ENCODE measurements at places on chromosomes 16 and 17.

DNA sequence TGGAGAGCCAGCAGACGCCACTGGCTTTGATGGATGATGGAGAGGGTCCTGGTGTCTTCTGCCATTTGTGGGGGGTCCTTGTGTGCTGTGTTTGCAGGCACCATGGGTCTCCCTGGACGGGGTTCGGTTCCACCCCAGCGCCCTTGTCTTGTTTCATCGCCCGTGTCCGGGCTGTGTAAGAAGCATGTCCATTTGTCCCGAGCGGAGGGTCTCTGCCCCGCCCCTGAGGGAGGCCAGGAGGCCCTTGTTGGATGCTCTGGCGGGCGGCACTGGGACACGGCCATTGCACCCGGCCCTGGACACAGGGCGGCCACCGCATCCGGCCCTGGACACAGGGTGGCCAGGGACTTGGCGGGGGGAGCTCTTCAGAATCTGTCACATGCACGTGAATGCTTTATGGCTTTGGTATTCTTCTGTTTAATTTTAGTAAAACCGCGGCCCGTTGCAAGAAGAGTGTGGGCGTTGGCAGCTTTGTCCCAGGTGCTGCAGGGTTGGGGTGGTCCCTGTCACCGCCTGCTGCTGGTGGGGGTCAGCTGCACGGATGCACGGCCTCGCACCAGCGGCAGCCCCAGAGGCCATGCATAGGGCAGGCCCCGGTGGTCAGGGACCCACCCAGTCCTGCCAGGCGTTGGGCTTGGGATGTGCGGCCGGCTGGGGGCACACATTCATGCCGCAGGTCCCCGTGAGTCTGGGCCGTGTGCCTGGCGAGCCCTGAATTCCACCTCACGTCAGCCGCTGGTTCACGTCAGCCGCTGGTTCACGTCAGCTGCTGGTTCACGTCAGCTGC, 21.0 kb upstream of the ZNF750 start:
- no peak for DNase-seq

DNA sequence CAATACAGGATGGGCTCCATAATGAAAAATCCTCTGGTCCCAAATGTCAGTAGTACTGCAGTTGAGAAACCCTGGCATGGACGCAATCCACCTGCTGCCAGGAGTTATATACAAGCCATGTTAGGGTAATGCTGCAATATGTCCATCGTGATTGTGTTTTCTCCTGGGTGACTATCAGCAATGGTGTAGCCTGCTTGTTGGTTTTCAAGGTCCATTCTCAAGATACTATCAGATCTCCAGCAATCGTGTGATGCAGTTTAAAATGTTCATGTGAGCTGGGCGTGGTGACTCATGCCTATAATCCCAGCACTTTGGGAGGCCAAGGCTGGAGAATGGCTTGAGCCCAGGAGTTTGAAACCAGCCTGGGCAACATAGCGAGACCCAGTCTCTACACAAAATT, 24.0 kb downstream of the ABCC1 start:
- no peak for DNase-seq

- DNase-seq: no peak
These were observed 29.5 kb downstream of the NPLOC4 start for GRCh38 chr17:81607431-81607830.

- DNase-seq: no peak
These were observed 32.1 kb downstream of the ZFHX3 start for GRCh38 chr16:73015612-73016487.

GRCh38 chr16:48583075-48584065, 26.6 kb downstream of the N4BP1 start:
- DNase-seq: no peak

DNA sequence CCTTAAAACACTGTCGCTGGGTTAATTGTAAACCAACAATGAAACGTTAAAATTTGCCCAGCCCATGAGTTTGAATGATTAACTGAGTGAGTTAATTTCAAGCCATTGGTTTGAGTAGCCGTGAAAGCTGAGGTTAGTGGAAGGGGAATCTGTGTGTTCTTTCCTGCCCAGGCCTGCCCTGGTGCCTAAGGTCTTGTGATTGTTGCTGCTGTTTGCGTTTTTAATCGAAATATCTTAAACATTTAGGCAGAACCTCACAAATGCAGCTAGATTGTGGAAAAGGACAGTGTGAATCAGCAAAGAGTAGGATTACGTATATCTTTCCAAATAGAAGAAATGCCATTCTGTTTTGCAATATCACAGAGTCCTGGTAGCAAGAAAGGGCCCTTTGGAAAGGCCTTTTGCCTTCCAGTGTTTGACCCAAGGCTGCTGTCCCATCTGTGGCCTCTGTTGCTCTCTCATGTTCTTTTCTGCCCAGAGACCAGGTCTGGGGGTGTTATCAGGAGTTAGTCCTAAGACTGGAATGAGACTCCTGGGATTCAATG, 113.8 kb downstream of the MSI2 start:
- no peak for DNase-seq

DNA sequence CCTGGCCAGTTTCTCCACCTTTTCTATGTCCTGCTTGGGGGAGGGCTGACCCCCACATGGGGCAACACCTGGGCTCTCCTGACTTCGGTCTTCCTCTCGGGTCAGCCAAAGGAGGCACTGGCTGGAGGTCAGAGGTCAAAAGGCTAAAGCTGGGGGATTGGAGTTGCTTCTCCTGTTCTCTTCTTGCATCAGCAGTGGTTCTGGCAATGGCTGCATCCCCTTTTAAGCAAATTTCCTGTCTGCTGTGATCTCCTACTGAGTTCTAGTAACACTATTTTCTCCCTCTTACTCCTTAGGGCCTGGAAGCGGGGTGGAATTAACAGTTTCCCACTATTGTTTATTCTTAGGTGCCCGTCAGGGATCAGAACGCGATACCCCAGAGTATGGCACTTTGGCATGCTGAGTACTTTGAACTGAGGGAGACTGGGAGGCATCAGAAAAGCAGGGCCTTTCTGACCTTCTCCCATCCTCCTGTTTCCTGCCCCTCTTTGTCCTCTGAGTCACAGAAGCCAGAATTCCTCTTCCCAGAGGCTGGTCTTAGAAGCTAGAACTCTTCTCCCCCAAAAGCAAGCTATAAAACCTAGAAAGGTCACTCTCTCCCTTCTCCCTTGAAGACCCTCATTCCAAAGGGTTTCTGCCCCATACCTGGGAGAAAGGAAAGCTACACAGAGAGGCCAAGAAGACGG, 268.2 kb downstream of the STX8 start:
- no peak for DNase-seq

DNA sequence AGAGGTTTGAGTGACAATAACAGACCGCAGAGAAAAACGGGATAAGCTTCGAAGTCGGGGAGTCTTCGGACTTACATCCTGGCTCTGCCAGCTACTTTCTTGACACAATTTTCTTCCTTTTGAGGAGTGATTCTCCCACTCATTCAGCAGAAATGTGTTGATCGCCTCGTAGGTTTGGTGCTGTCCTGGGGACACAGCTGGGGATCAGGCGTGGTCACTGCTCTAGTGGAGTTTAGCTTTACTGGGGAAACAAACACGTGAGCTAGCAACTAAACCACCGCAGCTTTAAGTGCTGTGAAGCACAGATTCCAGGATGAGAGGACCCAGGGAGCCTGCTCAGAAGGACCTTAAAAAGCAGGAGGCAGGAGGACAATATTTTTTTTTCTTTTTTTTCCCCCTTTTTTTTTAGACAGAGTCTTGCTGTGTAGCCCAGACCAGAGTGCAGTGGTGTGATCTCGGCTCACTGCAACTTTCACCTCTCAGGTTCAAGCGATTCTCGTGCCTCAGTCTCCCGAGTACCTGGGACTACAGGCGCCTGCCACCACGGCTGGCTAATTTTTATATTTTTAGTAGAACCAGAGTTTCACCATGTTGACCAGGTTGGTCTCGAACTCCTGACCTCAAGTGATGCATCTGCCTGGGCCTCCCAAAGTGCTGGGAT, 858 bp downstream of the NUBP1 start:
- DNase-seq: no peak

DNA sequence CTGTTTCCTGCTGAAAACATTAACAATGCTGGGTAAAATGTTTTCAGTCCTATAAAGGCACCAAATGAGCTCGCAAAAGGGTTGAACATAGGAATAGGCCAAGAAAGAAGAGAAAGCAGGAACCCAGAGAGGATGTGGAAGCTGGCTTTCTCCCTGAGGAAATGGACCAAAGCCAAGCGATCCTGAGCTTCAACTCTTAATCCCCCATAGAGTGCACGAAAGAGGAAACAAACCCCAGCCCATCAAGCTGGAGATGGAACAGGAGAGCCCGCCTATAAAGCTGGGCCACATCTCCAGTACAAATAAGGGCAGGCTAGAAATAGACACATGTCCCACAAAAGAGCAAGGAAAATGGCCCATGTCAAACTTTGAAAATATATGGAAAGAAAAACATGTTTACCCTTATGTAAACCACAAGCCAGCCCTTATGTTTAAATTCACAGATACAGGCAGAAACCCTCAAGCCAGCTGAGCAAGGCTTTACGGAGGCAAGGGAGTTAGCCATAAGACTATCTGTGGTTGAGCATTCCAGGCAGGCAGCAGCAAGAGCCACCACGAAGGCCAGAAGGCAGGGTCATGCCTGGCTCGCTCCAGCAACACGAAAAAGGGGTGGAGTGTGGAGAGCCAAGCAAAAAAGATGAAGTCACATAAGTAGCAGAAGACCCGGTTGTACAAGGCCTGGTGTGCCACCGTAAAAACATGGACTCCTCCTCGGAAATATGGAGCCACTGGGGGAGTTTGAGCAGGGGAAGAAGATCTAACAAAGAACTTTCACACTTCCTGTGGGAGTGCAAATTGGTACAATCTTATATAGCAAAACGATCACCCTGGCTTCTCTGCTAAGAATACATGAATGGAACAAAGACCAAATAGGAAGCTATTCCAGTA, 27.8 kb downstream of the COPRS start:
- DNase-seq: no peak

- no peak for DNase-seq
These were observed 39.7 kb upstream of the GHDC start for GRCh38 chr17:42233994-42234393.
